Myocyte (in vitro differentiated cells): ENCODE measurements at places on chromosomes 7 and 10. TPM values are rescaled to one million over a fixed set of nuclear protein-coding genes. Genes with fewer than 3 reads are reported as not detected.

DNA sequence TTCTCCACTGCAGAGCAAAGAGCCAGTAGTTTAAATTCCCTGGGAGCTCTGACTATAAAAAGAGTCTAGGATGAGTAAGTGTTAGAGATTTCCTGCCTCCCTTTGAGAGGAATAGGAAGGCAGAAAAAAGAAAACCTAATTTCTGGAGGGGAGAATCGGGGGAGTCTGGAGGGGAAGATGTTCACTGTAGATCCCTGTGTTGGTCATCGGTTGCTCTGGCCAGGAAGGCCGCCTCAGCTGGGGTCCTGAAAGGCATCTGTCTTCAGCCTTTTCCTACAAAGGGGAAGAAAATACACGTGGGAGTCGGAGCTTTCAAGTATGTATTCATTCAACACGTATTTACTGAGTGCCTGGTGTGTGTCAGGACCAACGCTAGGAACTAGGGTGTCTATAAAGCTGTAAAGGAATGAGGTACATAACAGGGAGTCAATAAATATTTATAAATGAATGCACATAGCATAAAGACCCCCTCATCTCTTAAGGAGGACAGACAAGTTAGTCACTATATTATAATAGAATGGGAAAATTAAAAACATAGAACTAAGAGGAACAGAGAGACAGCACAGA, 101.1 kb downstream of the ICA1 start:
- DNase-seq = peak; percentile 50

Gene HYAL4
- 0.21 and 0.43 TPM in 2 replicates for total RNA-seq

Gene CDHR3
- total RNA-seq = 1.2 and 2.2 TPM in 2 replicates

GRCh38 chr7:20330928-20331909, 519 bp downstream of the ITGB8 start:
- peak; percentile 72 for DNase-seq

DNA sequence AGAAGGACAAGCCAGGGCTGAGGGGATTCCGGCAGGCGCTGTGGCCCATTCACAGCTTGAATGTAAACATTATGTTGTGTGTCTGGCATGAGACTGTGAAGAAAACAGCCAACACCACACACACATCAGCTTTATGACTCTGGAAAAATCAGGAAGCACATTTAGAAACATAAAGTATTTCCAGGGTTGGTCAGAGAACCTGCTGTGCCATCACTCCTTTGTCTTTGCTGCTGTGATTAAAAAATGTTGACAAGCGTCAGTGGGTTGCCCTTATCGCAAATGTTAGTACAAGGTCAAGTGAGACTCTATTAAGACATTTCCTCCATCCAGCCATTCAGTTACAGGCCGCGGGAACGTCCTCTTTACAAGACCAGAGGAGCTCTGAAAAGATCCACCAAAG, 95.4 kb downstream of the TAX1BP1 start:
- DNase-seq = no peak

DNA sequence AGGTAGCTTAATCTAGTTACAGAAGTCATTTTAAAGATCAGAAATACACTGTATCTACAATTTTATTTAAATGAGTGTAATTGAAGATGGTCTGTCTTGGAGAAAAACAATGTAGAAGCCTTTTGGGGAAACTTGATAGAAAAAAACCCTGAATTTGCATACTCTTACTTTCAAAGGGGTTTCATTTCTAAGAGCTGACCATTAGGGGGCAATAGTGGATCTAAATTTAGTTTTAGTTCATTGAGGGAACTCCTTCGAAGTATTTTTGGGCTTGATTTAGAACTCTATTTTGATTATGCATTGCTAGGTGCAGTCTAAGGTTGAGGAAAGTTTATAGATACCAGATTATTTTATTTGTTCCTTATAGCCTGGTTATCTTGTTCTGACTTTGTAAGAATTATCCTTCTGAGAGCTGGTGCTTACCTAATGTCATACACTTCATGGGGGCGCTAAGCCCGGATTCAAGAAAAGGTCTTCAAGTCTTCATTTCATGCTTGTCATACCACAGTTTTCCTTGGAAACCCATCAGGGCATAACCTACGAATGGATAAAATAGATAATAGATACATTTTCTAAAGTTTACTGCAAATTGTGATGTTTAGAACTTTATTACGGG, 69.1 kb upstream of the MXI1 start:
- DNase-seq = peak; percentile 77

- DNase-seq = peak; percentile 43
Measured at GRCh38 chr10:79397575-79398303, 47.7 kb downstream of the ZCCHC24 start.

Gene PON3
- total RNA-seq = not detected in 2 replicates

Gene STEAP1
- total RNA-seq = 12.5 and 14.4 TPM in 2 replicates

Gene PDSS1
- 2.0 and 5.0 TPM in 2 replicates for total RNA-seq

- DNase-seq = no peak
Measured at GRCh38 chr7:45003789-45004188, 3.8 kb downstream of the CCM2 start.
